Renal pelvis (tissue), 12 donors: ENCODE measurements at places on chromosomes 4 and X. TPM values are rescaled to one million over a fixed set of nuclear protein-coding genes. Genes with fewer than 3 reads are reported as not detected.

Gene LINC00632
- 7.0 TPM for polyA plus RNA-seq

Gene ZNF595
- 14.4 TPM for polyA plus RNA-seq

Gene TGIF2LX
- polyA plus RNA-seq: not detected

Gene KLHL4
- polyA plus RNA-seq: 5.5 TPM

Gene ZIC3
- 0.09 TPM for polyA plus RNA-seq

Gene SORCS2
- polyA plus RNA-seq: 11.7 TPM

Gene FAT4
- polyA plus RNA-seq: 30.9 TPM

Gene MTNR1A
- polyA plus RNA-seq: 1.8 TPM

Gene RHOXF2
- polyA plus RNA-seq: not detected

Gene NEUROG2
- not detected for polyA plus RNA-seq

- no peak for DNase-seq
Measured at GRCh38 chr4:131248314-131248713, 1900.8 kb upstream of the PCDH10 start.

DNA sequence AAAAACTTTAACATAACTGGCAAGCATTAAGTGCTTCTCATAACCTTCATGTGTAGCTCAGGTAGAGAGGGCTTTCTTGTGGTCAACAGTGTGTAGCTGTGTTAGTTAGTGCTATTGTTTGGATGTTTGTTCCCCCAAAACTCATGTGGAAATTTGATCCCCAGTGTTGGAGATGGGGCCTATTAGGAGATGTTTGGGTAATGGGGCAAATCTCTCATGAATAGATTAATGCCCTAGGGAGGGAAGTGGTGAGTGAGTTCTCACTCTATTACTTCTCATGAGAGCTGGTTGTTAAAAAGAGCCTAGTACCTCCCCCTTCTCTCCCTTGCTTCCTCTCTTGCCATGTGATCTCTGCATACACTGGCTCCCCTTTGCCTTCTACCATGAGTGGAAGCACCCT, 16.5 kb upstream of the SLC25A43 start:
- no peak for DNase-seq

DNA sequence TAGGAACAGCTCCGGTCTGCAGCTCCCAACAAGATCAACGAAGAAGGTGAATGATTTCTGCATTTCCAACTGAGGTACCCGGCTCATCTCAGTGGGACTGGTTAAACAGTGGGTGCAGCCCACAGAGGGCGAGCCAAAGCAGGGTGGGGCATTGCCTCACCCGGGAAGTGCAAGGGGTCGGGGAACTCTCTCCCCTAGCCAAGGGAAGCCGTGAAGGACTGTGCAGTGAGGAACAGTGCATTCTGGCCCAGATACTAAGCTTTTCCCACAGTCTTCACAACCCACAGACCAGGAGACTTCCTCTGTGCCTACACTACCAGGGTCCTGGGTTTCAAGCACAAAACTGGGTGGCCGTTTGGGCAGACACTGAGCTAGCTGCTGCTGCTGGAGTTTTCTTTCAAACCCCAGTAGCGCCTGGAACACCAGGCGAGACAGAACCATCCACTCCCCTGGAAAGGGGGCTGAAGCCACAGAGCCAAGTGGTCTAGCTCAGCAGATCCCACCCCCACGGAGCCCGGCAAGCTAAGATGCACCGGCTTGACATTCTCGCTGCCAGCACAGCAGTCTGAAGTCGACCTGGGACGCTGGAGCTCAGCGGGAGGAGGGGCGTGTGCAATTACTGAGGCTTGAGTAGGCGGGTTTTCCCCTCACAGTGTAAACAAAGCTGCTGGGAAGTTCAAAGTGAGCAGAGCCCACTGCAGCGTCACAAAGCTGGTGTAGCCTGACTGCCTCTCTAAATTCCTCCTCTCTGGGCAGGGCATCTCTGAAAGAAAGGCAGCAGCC, 84.6 kb downstream of the THOC2 start:
- peak; percentile 72 for DNase-seq

DNA sequence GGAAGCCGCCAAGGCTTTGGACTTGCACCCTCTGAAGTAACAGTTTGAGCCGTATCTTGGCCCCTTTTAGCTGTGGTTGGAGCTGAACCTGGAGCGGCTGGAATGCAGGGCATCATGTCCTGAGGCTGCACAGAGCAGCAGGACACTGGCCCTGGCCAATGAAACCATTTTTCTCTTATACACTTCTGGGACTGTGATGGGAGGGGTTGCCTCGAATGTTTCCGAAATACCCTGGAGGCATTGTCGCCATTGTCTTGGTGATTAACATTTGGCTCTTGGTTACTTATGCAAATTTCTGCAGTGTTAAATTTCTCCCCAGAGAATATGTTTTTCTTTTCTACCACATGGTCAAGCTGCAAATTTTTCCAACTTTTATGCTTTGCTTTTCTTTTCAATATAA, 137.2 kb downstream of the MAGEC1 start:
- no peak for DNase-seq

- no peak for DNase-seq
Measured at GRCh38 chrX:153375571-153375970, 25.6 kb downstream of the PNMA6E start.

GRCh38 chr4:86975927-86976326, 41.1 kb downstream of the AFF1 start:
- no peak for DNase-seq

DNA sequence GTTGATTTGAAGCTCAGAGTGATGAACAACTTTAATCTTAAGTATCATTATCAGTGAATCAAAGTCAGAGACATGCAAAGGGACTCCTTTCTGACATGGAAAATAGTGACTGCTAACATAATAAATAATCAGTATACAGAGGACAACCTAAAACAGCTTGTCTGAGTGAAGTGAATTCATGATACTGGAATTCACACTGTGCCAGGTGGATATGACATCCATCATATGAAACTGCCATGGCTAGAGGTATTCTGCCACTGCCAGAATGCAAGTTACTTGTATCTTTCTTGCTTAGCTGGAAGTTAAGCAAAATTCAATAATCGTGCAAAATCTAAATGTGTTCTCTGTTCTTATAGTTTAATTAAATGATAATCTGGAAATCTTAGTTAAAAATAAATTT, 429.0 kb downstream of the CFAP47 start:
- DNase-seq: no peak

GRCh38 chr4:52431410-52431809, 227.7 kb downstream of the USP46 start:
- DNase-seq: peak; percentile 74

GRCh38 chr4:74623041-74623440, 171.3 kb downstream of the BTC start:
- DNase-seq: peak; percentile 14

DNA sequence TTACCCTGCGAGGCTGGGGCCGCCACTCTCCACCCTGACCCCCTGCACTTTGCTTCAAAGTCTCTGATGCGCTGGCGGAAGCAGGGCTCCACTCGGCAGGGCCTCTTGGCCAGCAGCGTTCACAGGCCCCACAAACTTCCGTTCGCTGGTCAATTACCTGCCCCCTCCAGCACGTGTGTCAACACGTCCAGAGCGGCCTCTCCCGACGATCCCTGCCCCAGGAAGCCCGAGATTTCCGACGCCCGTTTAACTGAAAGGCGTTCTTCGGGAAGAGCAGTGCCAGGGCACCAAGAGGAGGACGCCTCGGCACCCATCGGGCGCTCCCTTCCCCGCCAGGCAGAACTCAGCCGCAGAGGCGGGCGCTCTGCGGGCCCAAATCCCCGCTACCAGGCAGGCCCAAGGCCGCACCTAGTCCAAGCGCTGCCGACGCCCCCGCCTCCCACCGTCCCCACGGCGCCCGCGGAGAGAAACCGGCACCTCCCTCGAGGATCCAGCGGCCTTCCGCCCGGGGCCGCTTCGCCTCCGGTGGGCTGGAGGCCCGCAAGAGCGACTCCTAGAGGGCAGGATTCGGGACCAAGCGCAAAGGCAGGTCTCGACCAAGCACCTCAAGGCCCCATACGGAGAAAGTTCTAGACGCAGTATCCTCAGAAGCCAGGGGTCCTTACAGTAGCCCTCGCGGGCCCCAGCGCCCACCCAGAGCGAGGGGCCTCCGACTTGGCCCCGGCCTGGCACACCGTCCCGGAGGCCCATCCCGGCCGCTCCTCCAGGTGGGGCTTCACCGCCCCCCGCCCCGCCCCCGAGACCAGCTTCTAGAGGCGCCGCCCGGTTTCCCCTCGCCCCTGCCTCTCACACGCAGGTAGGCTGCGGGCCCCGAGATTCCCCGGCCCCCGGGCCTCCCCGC, 586 bp downstream of the BCAP31 start:
- peak; percentile 34 for DNase-seq

DNA sequence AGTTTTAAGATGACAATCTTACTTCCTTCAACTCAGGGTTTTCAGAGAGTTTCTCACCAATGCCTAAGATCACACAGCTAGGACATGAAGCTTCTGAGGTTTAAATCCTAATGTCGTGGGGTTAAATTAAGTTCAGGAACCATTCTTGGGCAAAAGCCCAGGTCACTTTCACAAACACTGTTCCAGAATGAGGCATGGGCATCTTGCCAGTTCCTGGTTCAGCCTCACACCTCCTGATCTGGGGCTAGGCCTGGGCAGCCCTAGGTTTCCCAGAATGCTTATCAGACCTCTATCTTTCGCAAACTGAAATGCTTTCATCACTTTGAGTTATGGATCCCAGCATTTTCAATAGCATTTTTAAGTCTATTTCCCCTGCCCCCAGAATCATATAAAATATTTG, 224.8 kb upstream of the EDA2R start:
- no peak for DNase-seq

GRCh38 chr4:89788206-89789072, 48.5 kb downstream of the SNCA start:
- no peak for DNase-seq

GRCh38 chr4:184201179-184201578, 16.5 kb downstream of the ENPP6 start:
- DNase-seq: no peak

- DNase-seq: no peak
Measured at GRCh38 chr4:22922426-22922825, 229.7 kb downstream of the GBA3 start.

DNA sequence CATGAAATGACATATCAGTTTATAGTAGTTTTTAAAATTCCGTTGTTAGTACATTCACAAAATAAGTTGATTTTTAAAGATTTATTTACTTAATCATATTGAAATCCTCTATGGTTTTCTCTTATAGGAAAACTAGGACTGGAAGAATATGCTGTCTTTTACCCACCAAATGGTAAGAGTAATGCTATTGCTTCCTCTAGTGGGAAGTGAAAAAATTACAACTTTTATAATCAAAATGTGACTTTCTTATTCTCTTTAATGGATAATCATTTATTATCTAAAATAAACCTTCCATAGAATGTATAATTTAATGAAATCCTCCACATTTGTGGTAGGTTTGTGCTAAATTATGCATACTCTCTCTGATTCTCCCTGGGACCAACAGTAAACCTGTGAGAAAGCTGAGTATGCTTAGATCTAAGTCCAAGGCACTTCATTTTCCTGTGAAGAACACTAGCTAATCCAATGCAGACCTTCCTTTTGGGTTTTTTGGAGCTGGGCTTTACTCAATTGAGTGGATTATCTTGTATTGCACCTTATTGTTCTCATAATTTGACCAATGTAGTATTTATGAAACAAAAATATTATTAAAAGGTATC, 136.2 kb downstream of the TBC1D19 start:
- no peak for DNase-seq

DNA sequence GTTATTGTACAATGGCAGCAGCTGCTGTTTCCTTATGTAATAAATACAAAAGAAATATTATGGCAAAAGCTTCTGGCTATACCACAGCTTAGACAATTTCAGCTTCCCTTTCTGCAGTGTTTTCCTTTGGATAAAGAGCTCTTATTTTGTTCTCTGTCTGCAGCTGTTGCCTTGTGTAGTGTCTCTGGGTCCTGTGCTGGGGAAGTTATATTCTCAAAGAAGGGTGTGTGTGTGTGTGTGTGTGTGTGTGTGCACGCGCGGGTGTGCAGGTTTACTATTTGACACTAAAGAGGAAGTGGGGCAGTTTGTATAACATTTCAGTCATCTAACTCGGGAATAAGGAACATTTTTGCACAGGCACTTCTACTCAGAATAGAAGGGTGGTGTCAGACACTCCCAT, 83.6 kb downstream of the REPS2 start:
- DNase-seq: no peak

GRCh38 chr4:69896530-69897116, 34.2 kb upstream of the CSN1S1 start:
- DNase-seq: no peak

GRCh38 chr4:131137196-131137595, 2011.9 kb upstream of the PCDH10 start:
- no peak for DNase-seq

GRCh38 chr4:82044141-82044993, 329.4 kb downstream of the HNRNPD start:
- peak; percentile 74 for DNase-seq

GRCh38 chrX:136094962-136095361, 52.4 kb upstream of the FHL1 start:
- no peak for DNase-seq

GRCh38 chr4:184748251-184748652, 14.4 kb upstream of the CENPU start:
- no peak for DNase-seq

DNA sequence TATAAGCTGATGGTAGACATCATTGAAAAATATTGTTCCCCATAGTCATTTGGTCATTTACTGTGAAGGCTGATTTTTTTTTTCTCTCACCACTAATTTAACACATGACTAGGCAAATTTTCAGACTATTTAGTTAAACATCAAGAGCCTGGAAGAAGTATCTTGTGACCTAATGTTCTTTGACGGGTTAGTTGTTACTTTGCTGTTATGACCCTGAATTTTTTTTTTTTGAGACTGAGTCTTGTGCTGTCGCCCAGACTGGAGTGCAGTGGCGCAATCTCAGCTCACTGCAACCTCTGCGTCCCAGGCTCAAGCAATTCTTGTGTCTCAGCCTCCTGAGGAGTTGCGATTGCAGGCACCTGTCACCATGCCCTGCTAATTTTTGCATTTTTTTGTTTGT, 67.0 kb downstream of the HPF1 start:
- no peak for DNase-seq

DNA sequence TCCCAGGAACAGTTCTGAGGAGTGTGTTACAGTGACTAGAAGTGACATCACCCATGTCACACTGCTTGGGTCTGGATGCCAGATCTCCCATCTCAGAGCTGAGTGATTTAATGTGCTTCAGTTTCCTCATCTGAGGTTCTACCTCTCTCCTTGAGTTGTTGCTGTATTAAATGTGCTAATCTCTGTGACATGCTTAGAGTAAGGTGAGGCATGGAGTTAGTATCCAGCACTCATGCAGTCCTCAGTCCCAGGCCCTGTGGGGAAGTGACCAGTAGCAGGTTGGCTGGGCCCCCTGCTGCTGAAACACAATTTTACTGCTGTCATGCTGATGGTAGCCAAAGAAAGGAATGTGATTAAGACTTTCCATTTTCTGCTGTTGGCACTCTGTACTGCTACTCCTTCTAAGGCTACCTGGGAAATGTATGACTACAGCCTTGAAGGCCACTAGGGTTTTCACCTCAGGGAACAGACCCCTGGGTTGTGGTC, 639.6 kb downstream of the MID1IP1 start:
- DNase-seq: no peak

DNA sequence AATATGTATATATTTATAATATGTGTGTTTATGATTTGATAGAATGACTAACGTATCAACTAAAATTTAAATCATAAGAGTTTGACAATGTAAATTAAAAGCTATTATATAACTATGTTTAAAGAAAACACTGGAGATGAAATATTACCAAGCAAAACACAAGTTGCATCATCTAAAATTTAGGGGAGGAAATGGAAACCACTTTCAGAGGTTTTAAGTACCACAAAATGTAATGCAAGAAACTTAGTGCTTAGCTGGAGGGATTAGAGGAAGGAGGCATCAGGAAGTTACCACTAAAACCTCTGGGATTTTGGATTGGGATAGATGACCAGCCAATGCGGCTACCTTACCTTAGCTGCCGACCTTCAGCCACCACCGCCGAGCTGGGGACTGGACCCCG, 1192.1 kb upstream of the PRKX start:
- DNase-seq: no peak
